ENCODE measurements at places on chromosomes 1 and 21.

DNA sequence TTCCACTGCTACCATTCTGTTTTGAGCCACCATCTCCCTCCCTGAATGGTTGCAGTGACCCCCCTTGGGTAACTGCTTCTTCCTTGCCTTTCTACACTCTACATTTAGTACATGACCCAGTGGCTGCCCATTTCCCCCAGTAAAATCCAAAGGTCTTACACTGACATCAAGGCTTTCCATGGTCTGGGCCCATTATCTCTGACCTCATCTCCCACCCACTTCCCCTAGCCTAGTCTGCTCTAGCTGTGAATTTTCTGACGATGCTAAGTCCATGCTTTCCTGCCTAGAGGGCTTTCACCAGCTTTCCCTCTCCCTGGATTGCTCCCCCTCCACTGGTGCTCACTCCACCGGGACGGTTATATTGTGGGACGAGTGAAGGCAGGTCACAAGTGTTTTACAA is 219.2 kb downstream of the RYR2 start:
- DNase-seq = no peak

- no peak for DNase-seq
Observed at GRCh38 chr1:60257531-60257930, 184.0 kb upstream of the C1orf87 start.

- DNase-seq = no peak
Observed at GRCh38 chr1:116203920-116204319, 92.7 kb downstream of the MAB21L3 start.

DNA sequence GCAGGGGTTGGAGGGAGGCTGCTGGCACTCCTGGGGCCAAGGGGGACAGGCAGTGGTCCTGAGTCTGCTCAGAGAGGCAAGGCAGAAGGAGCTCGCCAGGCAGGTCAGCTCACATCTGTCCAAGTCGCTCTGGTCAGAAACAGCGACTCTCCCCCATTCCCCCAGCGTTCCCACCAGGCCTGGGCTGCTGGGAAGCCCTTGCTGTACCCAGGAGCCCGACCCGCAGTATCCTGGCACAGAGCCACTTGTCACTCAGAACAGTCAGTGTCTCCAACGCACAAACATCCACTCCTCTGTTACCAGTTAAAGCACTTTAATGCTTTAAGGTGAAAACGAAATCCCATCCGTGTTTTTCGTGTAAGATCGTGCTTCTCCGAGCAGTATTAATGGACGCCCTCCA is 16.6 kb upstream of the CCDC27 start:
- no peak for DNase-seq

DNA sequence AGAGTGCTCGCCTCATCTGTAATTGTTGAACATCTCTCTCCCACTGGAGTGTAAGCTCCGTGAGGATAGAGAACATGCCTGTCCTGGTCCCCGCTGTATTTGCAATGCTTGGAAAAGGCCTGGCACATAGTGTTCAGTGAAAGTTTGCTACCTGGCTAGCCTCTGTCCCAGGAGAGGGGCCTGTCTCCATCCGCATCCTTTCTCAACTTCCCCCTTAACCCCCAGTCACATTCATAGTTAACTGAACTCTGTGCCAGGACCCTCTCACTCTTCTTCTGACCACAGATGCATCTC is 15.2 kb downstream of the SPOCD1 start:
- DNase-seq = no peak

DNA sequence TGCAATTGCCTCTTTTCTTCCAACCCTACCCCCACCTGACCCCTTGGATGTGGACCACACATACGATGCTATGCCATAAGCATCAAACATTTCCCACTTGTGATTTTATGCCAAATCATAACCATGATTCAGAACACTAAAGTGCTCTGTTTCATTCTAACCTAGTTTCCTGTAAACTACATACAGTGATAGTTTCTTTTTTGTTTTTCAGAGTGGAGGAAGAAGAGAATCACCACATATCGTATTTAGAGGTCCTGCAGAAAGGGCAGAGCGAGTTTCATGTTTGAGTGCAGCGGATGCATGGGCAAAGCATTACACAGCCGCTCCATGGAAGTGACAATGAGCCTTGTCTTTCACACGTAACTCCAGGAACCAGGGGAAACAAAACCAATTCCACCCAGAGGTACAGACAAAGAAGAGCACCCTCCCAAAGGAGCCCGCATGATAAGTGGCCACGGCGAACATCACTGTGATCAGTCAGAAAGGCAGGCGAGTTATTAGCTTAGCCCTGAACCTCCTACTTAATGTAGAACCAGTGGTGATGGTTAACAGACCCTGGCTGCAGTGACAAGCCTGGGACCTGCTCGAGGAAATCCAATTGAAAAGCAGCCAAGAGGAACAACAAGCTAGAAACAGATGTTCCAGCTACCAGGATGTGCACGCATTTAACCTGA is 64.0 kb upstream of the ZNF281 start:
- peak; percentile 19 for DNase-seq

Measured in NCI-H187 (cell line).